Kidney tubule cell (primary cell): ENCODE measurements at places on chromosomes 2 and 18.

DNA sequence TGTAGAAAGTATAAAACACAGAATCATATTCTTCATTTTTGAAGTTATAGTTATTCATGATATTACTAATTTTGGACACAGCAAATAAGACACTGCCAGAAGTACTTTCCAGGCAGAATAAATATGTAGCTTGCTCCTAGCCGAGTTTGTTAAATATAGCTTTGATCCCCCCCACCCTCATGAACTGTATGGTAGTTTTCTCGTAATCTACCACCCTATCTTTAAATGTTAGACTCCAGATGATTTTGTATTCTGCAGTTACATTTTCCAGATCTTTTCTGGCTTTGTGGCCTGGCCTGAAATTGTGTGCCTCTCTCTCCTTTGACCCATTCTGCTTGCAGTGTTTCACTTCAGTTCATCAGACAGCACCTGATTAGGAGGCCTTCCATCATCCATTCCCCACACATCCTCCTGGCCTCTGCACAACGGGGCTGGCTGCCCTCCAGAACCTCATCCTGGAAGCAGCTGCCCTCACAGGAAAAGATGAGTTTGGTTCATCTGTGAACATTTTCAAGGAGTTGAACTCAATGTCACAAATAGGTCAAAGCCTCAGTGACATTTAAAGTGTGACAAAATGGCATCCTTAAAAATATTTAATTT is 4.7 kb upstream of the KCNJ3 start:
- DNase-seq, result no peak

DNA sequence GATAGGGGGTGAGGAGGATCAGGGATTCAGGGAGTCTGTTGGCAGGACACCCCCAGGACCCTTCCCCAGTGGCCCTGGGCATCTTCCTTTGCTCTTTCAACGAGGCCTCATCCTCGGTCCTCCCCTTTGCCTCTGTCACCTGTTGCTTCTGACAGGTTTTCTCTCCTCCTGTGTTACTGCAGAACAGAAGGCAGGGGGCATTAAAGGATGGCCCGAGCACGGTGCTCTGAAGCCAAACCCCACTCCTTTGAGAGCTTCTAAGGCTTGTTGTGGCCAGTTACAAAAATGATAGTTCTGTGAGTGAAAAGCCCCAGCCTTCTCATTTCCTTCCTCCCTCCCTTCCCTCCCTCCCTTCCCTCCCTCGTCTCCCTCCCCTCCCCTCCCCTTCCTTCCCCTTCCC is 82.5 kb downstream of the THNSL2 start:
- DNase-seq, result no peak

GRCh38 chr2:128421286-128421685 is 102.6 kb upstream of the HS6ST1 start:
- no peak for DNase-seq

DNA sequence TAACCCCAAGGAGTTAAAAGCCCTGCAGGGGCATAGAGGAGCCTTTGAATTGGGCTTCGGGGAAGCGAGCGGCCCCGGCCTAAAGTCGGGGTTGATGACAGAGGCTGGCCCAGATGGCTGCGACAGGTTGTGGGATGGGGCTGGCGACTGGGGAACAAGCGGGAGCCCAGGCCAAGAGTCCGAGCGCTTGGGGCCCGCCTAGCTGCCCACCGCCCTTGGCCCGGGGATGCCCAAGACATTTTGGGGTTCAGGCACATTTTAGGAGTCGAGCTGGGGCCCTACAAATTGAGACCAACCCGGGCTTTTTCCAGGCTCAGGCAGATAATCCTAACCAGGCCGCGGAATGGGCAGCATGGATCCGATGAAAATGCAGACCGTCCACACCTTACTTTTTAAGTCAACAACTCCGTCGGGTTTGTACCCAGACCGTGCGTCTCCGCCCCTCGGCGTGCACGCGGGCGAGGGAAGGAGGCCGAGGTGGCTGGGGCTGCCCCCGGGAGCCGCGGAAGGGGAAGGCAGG is 507 bp downstream of the RTKN start:
- DNase-seq, result no peak

DNA sequence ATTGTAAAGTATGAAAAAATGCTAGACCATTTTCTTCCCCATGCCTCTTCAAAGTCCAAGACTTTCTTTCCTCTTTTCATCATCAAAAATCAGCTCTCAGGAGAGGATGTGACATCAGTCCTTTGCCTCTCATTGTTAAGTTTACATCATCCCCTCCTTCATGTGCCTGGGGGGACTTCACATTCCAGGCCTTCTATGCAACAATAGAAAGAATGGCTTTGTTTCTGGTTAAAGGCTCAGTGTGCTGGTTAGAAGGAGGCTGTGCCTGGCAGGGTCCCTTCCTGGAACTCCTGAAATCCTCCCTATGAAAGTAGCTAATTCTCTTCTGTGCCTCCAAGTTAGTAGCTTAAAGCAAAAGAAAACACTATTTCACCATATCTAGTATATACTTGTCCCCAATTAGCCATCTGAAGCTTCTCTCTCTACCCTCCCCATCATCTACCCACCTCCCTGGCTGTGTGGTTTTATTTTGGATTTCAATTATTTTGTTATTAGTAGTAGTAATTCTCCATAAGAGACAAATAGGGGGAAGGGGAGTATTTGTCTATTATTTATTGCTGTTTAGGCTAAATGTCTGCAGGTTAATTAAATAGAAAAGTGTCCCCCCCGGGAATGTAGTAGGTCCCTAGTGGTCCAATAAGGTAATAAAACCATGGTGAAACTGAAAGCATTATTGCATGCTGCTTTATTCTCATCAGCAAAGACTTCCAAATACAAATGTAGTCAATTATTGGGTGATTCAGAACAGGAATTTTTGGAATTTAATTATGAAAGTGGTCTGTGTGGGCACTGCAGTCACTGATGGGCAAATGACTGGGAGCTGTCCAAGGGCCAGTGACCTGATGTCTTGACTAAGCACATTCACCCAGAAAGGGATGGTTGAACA is 69.0 kb downstream of the CPO start:
- DNase-seq, result peak; percentile 76

DNA sequence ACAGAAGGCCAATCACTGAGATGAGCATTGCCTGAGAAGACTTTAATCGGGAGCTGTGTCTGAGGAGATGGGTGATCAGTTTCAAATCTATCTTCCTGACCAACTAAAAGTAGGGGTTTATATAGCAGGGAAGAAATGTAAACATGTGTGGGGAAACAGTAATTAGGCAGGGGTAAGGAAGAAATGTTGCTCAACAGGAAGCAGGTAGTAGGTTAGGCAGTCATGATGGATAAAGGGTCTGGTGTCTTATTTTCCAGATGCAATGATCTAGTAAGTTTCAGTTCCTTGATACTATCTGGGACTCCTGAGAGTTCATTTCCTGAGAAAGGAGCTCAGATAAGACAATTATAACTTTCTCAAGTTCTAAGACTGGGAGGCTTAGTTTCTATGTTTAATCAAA is 33.8 kb upstream of the DNAJC10 start:
- DNase-seq, result no peak

DNA sequence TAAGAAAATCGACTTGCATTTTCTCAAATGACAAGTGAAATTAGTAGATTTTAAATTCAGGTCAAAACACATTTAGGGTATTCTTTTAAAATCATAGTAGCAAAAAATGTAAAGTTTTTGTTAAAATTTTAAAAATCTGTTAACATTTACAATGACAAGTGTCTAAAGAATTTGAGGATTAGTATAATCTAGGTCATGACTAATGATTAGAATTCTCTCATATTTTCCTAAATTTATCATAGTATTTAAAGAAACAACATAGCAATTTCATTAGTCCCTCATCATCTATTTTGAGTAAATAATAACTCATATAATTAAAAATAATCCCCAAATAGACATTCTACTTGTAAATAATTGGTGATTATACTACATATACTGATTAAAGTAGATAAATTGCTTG is 23.6 kb downstream of the THUMPD2 start:
- DNase-seq, result no peak

GRCh38 chr2:147789720-147790119 is 55.1 kb upstream of the ACVR2A start:
- no peak for DNase-seq

DNA sequence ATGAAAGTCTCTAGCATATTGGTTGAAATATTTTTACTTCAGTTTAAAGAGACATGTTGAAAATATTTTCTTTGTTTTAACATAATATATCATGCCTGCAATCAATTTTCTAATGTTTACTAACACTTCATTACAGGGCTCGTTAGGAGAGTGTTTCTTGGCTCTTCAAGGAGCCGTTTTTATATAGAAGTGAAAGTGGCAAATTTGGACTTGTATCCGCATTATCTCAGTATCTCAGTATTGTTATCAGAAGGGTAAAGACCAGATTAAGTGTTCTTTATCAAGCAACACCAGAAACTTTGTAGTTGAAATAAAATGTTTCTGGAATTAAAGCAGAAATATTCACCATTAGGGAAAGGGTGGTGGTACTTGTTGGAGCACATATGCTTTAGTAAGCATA is 97.8 kb downstream of the BABAM2 start:
- no peak for DNase-seq

DNA sequence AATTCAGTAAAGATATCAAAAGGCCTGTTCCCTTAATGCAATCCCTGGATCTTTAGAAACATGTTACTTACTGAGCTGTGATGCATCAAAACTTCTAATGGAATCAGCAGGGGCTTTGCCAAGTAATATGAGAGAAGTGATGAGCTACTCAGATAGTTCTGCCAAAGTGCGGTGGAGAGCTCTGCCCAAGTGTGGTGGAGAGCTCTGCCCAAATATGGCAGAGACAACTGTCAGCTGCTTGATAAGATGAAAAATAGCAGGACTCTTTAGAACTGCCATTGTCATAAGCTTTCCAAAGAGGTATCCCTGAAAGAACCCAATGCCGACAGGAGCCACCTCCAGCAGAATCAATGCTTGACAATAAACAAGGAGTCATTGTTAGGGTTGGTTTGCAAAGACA is 167.9 kb upstream of the SLC39A10 start:
- DNase-seq, result no peak

- no peak for DNase-seq
Measured at GRCh38 chr2:46804794-46805193, 110.8 kb downstream of the MCFD2 start.

- peak; percentile 77 for DNase-seq
Measured at GRCh38 chr2:176637486-176638166, 368.4 kb downstream of the MTX2 start.

GRCh38 chr2:237478095-237478494 is 9.0 kb upstream of the MLPH start:
- DNase-seq, result no peak

DNA sequence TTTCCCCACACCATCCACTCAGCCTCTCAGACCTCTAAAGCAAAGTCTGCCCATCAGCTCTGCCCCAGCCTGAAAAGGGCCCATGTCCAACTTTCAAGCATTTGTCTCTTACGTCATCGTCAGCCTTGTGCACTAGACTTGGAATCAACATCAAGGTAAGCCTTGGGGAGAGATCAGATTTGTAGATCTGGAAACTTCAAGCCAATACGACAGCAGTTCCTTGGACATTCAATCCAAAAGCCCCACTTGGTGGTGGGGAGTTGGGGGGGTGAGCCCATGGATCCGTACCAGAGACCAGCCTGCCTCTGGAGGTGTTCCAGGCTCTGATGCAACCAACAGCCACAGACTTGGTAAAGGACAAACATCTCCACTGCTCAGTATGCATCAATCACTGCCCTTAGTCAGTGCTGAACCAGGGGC is 206.8 kb upstream of the MEIS1 start:
- no peak for DNase-seq
